ENCODE measurements at places on chromosomes 16 and 17.

DNA sequence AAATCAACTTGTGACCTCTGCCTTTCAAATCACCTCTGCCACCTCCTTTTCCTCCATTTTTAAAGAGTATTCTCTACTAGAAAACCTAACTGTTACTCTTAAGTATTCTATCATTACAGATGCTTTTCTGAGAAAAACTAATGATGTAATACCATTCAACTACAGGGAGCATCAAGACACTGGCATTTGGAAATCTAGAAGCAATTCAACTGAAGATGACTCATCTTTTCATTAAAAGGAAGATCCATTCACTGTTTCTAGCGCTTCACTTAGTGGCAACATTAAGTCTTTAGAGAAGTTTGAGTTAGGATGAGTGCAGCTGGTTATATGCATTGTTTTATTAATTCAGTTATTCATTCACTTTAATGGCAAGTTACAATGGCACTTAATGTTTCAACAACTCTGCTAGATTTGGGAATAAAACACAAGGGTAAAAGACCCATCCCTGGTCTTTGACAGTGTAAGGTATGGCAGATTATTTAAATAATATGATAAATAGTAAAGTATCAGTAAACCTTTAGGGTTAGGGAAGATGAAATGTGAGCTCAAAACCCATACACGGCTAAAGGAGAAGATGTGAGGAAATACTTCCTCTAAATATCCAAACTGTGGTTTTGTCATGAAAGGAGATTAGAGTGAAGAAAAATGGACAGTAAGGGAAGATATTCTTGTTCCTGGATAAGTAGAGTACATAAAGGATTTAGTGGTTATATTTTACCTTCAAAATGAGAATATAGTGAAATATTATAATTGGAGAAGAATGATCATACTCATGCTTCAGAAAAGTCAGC is 61.7 kb downstream of the KCNJ2 start:
- no peak for DNase-seq

DNA sequence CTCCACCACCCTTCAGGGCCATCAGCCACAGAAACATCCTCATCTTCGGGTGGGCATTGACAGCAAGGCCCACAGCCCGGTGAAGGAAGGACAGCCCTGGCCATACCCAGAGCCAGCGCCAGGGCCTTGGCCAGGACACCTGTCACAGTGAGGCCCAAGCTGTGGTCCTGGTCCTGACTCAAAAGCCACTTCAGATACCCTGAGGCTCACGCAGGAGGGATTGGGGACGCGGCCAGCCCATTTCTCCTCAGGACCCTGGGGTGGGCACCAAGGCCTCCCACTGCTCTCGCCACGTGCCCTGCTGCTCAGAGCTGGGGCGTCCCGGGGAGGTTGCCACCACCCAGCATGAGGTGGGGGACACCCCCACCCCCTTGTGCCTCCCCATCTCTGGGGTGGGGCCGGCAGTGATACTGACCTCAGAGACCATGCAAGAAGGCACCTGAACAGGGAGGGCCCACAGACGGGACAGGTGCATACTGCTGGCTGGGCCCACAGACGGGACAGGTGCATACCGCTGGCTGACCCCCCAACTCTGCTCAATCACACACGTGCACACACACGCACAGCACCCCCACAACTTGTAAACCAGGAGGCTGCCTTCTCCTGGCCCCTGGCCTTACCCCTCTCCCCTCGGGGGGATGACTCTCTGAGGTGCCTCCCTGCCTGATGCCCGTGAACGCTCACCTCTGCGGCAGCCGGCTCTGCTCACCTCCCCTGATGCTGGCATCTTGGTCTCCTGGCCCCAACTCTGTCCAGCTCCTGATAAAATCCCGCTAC is 14.2 kb downstream of the SLC7A5 start:
- DNase-seq = no peak

GRCh38 chr17:79463421-79464317 is 147.2 kb downstream of the RBFOX3 start:
- no peak for DNase-seq

- no peak for DNase-seq
Measured at GRCh38 chr16:6777624-6778023, 555.0 kb upstream of the RBFOX1 start.

- DNase-seq = no peak
Measured at GRCh38 chr17:21816592-21817567, 124.6 kb downstream of the KCNJ18 start.

- no peak for DNase-seq
Measured at GRCh38 chr17:301681-302299, 50.8 kb downstream of the RPH3AL start.

DNA sequence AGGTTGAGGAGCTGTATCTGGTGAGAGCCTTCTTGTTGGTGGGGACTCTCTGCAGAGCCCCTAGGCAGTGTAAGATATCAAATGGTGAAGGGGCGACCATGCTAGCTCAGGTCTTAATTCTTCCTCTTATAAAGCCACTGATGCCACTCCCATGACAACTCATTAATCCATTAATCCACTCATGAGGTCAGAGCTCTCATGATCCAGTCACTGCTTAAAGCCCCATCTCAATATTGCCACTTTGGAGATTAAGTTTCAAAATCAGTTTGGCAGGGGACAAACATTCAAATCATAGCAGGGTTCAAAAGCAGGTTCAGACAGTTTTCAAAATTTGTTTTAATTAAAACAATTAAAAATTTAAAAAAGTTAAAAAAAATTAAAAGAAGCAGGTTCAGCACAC is 13.1 kb upstream of the SPECC1 start:
- DNase-seq = no peak

- DNase-seq = no peak
Measured at GRCh38 chr17:72811976-72812687, 280.4 kb downstream of the SLC39A11 start.

GRCh38 chr16:69937465-69937951 is 13.6 kb upstream of the CLEC18A start:
- no peak for DNase-seq

DNA sequence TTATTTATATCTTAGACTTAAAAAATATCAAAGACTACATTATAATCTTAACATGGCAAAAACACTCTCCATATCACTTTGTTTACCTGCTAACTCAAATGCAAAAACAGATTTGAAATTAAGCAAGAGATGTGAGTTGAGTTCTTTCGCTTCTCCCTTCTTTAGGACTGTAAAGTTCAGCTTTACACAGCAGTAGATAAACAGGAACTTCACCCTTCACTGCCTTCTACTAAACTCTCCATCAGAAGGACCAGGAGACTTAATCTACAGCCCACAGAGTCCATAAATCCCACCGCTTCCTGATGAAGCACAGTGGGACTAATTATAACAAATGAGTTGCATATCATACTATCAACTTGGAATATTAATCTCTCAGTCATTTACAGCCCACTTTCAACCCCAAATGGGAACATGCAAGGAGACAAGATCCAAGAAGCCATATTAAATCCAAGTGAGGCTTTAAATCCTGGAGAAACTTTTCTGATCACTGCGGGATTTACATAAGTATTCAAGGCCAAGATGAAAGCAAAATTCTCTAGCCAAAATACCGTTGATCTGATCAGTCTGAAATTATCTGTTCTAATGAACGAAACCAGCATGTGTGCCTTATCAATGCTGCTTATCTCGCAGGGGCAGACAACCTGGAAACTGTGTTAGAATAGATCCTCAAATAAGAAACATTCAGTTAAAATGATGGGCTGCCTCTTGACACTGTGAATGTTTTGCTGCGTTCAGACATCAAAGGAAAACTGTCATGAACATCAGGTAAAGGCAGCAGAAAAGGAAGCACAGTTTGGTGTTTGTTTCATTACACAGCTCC is 1.6 kb downstream of the AMFR start:
- DNase-seq = no peak

- DNase-seq = no peak
Measured at GRCh38 chr16:87471278-87472141, 21.3 kb downstream of the ZCCHC14 start.

- DNase-seq = no peak
Measured at GRCh38 chr17:32993977-32994376, 2.3 kb downstream of the SPACA3 start.

- DNase-seq = no peak
Measured at GRCh38 chr17:30207655-30208054, 27.8 kb downstream of the SLC6A4 start.

- DNase-seq = no peak
Measured at GRCh38 chr16:59478838-59479237, 744.7 kb upstream of the GOT2 start.

- peak; percentile 15 for DNase-seq
Measured at GRCh38 chr16:69286941-69287713, 24.0 kb upstream of the VPS4A start.

GRCh38 chr16:50464325-50465290 is 83.6 kb upstream of the NKD1 start:
- no peak for DNase-seq

- no peak for DNase-seq
Measured at GRCh38 chr17:65704731-65705130, 143.3 kb upstream of the AXIN2 start.

All from DMS153 (cell line).